ENCODE measurements at places on chromosomes 4 and X.

- DNase-seq, result no peak
Observed at GRCh38 chrX:119151051-119151380, 23.4 kb upstream of the KIAA1210 start.

GRCh38 chrX:1481636-1482529 lies 29.2 kb upstream of the ASMTL start:
- peak; percentile 93 for DNase-seq

GRCh38 chrX:110138557-110138956 lies 135.6 kb downstream of the TMEM164 start:
- no peak for DNase-seq

GRCh38 chrX:43940816-43941474 lies 32.2 kb downstream of the NDP start:
- peak; percentile 61 for DNase-seq

DNA sequence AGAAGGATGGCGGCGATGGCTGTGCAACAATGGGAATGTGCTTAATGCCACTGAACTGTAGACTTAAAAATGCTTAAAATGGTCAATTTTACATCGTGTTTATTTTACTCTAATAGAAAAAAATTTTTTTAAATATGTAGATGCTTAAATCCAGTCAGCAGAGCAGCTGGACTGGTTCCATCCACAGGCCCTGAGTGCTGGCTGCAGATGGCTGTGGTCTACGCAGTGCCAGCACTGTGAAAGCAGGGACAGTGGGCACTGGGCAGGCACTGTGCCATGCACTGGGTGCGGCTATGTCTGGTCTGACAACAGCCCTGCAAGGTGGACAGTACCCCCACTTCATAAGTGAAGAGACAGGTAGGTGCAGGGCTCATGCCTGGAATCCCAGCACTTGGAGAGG lies 175.2 kb downstream of the AFAP1 start:
- DNase-seq, result no peak

- DNase-seq, result no peak
Observed at GRCh38 chr4:46839128-46839527, 69.9 kb downstream of the COX7B2 start.
